ENCODE measurements at places on chromosomes 5 and 9.

GRCh38 chr9:6128030-6128429 lies 87.6 kb upstream of the IL33 start:
- H3K27ac ChIP-seq = no peak overlapping the region
- H3K4me3 ChIP-seq = no peak overlapping the region
- H3K27me3 ChIP-seq = peaks cover 27% of the 10 kb centered on the region
- no peaks in the 10 kb centered on the region for H3K36me3 ChIP-seq
- peaks cover 2% of the 10 kb centered on the region for H3K4me1 ChIP-seq
- no peak for DNase-seq

GRCh38 chr9:80157561-80157983 lies 585.8 kb downstream of the TLE4 start:
- no peak overlapping the region for H3K27ac ChIP-seq
- DNase-seq = no peak
- H3K27me3 ChIP-seq = peaks cover 5% of the 10 kb centered on the region
- H3K4me3 ChIP-seq = no peak overlapping the region
- H3K36me3 ChIP-seq = no peaks in the 10 kb centered on the region

- no peaks in the 10 kb centered on the region for H3K4me1 ChIP-seq
- H3K27ac ChIP-seq = no peak overlapping the region
- H3K4me3 ChIP-seq = no peak overlapping the region
- no peak for DNase-seq
Observed at GRCh38 chr5:73642344-73642743, 16.3 kb downstream of the ARHGEF28 start.

GRCh38 chr5:74095871-74096270 lies 469.9 kb downstream of the ARHGEF28 start:
- no peaks in the 10 kb centered on the region for H3K4me1 ChIP-seq
- H3K36me3 ChIP-seq = no peaks in the 10 kb centered on the region
- H3K4me3 ChIP-seq = no peak overlapping the region
- H3K27ac ChIP-seq = no peak overlapping the region
- no peak for DNase-seq

- DNase-seq = no peak
- peaks cover 14% of the 10 kb centered on the region for H3K4me1 ChIP-seq
- H3K27ac ChIP-seq = peak overlapping the region; percentile 41
- H3K36me3 ChIP-seq = peaks cover 71% of the 10 kb centered on the region
- H3K4me3 ChIP-seq = no peak overlapping the region
- no peaks in the 10 kb centered on the region for H3K27me3 ChIP-seq
Observed at GRCh38 chr5:57232293-57233033, 58.6 kb downstream of the GPBP1 start.

DNA sequence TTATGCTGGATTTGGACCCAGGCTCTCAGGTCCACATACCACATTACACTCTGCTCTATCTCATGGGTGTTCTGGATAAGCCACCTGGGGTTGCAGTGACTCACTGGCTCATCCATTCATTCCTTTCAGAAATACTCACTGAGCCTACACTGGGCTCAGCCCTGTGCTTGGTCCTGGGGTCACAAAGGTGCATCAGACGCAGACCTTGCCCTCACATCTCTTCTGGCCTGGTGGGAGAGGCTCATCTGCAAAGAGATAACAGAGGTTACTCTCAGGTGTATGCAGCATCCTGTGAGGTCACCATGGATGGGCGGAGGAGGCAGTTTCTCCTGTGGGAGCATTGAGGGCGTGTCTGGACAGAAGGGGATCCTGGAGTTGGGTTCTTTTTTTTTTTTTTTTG lies 12.1 kb downstream of the CDHR2 start:
- H3K4me1 ChIP-seq = peaks cover 5% of the 10 kb centered on the region
- no peak for DNase-seq
- H3K27ac ChIP-seq = no peak overlapping the region
- peaks cover 12% of the 10 kb centered on the region for H3K27me3 ChIP-seq

- peak overlapping the region; percentile 44 for H3K27ac ChIP-seq
- H3K4me1 ChIP-seq = peaks cover 37% of the 10 kb centered on the region
- H3K27me3 ChIP-seq = peaks cover 60% of the 10 kb centered on the region
Observed at GRCh38 chr5:98769210-98769958, 4.1 kb upstream of the RGMB start.

- no peak overlapping the region for H3K27ac ChIP-seq
- H3K36me3 ChIP-seq = no peaks in the 10 kb centered on the region
- H3K4me1 ChIP-seq = peaks cover 4% of the 10 kb centered on the region
- DNase-seq = no peak
- no peaks in the 10 kb centered on the region for H3K27me3 ChIP-seq
Observed at GRCh38 chr5:87048156-87048555, 219.5 kb upstream of the RASA1 start.

- peaks cover 29% of the 10 kb centered on the region for H3K36me3 ChIP-seq
- H3K27me3 ChIP-seq = no peaks in the 10 kb centered on the region
- no peak for DNase-seq
- peak overlapping the region; percentile 76 for H3K27ac ChIP-seq
Observed at GRCh38 chr5:50694027-50694590, 27.7 kb downstream of the PARP8 start.

DNA sequence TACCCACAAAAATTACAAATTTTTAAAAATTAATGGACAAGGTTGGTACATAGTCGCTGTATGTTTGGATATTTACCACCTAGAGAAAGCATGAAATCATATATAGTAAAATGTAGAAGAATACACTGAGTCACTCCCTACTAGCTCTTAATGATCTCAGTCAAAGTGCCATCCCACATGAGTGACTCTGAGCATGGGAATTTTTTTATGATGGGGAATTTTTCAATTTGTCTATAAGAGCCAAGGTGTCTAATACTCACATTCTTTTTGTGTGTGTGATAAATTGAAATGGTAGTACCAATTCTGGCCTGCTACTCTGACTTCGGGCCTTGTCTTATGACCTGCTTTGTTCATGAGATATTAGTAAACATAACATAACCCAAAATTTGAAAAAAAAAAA lies 483.2 kb downstream of the CDH10 start:
- no peak overlapping the region for H3K27ac ChIP-seq
- no peaks in the 10 kb centered on the region for H3K36me3 ChIP-seq
- H3K27me3 ChIP-seq = no peaks in the 10 kb centered on the region
- DNase-seq = no peak
- H3K4me1 ChIP-seq = no peaks in the 10 kb centered on the region

GRCh38 chr5:96875791-96876291 lies 459 bp upstream of the ERAP2 start:
- peaks cover 7% of the 10 kb centered on the region for H3K36me3 ChIP-seq
- peak overlapping the region; percentile 91 for H3K27ac ChIP-seq
- peak overlapping the region; percentile 84 for H3K4me3 ChIP-seq
- H3K27me3 ChIP-seq = no peaks in the 10 kb centered on the region

GRCh38 chr9:125437771-125438221 lies 176.2 kb downstream of the GAPVD1 start:
- no peak overlapping the region for H3K4me3 ChIP-seq
- H3K4me1 ChIP-seq = no peaks in the 10 kb centered on the region
- no peak overlapping the region for H3K27ac ChIP-seq
- no peak for DNase-seq
- peaks cover 15% of the 10 kb centered on the region for H3K36me3 ChIP-seq
- H3K27me3 ChIP-seq = no peaks in the 10 kb centered on the region

DNA sequence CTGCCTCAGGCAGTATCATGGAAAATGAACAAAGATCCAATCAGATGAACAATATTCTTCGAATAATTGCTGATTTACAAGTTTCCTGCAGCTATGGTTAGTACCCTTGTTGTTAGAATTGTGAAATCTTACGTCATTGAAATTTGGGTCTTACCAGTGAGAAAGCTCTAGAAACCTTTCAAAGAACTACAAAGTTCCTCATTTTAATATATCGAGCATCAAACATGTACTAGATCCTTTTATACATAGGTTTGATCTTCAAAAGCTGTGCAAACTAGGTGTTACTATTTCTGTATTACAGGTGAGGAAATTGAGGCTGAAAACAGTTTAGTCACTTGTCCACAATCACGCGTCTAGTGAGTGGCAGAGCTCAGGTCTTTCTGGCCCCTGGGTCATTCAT lies 43.7 kb upstream of the ANGPTL2 start:
- peaks cover 12% of the 10 kb centered on the region for H3K4me1 ChIP-seq
- no peak overlapping the region for H3K4me3 ChIP-seq
- no peaks in the 10 kb centered on the region for H3K36me3 ChIP-seq
- no peaks in the 10 kb centered on the region for H3K27me3 ChIP-seq
- peak overlapping the region; percentile 15 for H3K27ac ChIP-seq
- no peak for DNase-seq

- no peaks in the 10 kb centered on the region for H3K4me1 ChIP-seq
- DNase-seq = no peak
- no peaks in the 10 kb centered on the region for H3K36me3 ChIP-seq
- H3K27me3 ChIP-seq = no peaks in the 10 kb centered on the region
Observed at GRCh38 chr9:127144670-127145445, 22.4 kb upstream of the ANGPTL2 start.

- no peak overlapping the region for H3K27ac ChIP-seq
- no peak overlapping the region for H3K4me3 ChIP-seq
Observed at GRCh38 chr5:151597749-151598148, 6.6 kb upstream of the FAT2 start.
